ENCODE measurements at places on chromosomes 7 and 10. TPM values are rescaled to one million over a fixed set of nuclear protein-coding genes. Genes with fewer than 3 reads are reported as not detected.
A peak's percentile ranks its signal among the peaks of the same experiment; 100 is the strongest.

DNA sequence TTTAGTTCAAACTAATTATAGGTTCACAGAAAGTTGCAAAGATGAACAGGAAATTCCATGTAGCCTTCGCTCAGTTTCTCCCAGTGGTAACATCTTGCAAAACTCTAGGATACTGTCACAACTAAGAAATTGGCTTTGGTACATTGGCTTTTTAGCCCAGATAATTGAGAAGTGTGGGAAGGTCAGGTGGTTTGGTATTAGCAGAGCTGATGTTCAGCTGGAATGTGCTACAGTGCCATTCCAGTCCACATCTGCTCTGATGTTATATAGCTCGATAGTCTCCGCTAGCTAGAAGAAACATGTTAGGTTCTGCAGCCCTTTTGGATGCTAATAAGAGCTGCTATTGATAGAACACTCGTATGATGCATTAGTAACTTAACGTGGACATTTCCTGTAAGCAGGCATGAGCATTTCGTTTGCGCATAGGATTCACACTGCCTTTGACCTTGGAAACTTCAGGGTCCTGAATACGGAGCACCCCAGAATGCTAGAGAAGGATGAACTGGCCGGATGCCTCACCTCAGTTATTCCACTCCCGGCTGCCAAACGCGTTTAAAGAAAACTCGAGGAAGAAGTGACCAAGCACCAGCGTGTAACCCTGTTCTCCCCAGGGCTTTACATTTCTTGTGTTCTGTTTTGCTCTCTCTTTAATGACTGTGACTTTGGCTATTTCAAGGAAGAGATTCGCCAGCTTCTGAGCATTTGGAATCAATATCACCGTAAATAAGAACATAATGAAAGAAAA lies 271.4 kb downstream of the GALNT17 start:
- DNase-seq, result no peak

DNA sequence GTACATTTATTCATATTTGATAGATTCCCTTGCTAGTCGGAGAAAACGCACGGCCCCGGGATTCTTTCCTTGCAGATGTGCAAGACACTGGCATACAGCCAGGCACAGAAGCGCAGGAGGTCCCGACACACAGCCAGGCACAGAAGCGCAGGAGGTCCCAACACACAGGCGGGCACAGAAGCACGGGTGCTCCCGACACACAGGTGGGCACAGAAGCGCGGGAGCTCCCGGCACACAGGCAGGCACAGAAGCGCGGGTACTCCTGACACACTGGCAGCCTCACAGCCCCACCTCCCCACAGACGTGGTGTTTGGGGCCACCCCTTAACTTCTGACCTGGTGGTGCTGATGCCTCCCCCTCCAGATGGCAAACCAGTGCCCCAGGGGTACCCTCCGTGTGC lies 237.3 kb downstream of the ZMYND11 start:
- no peak for DNase-seq

- no peak for DNase-seq
These were observed 33.4 kb upstream of the HSPA12A start for GRCh38 chr10:116775488-116776400.

- no peak for DNase-seq
These were observed 182.8 kb upstream of the KAT6B start for GRCh38 chr10:74643596-74643975.

GRCh38 chr10:62554632-62555199 lies 180.5 kb downstream of the ZNF365 start:
- no peak for DNase-seq

- DNase-seq, result no peak
These were observed 51.6 kb upstream of the ARL4A start for GRCh38 chr7:12635830-12636229.

GRCh38 chr7:113202284-113202683 lies 83.9 kb upstream of the SMIM30 start:
- DNase-seq, result no peak

DNA sequence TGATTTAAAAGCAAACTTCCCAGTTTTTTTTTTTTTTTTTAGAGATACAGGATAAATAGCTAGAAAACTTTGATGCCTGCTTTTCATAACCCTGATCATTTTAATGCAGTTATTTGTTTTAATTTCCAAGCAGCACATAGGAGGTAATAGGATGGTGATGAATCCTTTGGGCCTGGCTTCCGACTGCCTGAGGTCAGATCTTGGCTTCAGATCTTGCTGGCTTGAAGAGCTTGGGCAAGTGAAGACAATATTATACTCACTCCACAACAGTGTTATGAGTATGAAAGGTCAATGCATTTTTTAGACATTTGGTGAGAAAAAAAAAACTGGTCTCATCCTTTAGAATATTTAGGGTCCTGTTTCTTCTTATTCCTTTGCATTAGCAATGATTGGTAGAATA lies 124.8 kb upstream of the PRKCQ start:
- no peak for DNase-seq

GRCh38 chr7:29204491-29205272 lies 10.1 kb downstream of the CHN2 start:
- no peak for DNase-seq

DNA sequence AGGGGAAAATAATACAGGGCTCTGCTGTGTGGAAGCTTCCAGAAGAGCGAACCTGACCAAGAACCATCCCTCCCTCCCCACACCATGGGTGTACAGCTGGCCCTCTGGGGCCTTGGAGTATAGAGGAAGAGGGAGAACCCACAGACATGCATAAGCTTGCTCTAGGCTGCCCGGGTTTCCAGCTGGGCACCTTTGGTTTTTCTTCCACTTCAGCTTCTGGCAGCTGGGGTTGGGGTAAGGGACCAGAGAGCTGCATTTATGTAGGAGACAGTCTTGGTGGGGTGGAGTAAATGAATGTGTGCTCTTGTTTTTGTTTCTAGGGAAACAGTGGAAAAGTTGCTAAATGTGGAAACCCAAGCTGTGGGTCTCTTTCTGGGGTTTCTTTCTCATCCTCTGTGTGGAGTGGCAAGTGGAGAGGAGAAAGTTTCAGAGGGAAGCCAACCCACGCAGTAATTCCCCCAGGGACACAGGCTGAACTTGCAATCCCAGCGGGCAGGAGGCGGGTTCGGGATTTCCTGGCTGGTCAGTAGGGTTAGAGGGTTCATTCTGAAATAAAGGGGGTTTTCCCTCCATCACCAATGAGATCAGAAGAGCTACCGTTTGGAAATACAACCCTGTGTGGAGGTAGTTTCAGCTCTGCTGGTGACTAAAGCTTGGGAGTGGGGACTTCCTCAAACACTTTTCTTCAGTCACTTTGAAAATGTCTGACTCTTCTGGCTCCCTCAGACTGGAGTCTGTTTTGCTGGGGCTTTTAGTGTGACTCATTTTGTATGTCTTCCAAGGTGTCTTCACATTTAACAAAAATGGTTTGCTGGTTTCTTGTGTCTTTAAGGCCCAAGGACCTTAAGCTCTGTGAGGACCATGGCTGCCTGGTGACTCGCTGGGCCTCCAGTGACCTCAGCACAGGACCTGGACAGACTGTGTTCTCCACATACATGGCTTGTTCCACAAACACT lies 22.2 kb upstream of the SRGN start:
- DNase-seq, result no peak

GRCh38 chr10:124621637-124622036 lies 122.5 kb downstream of the FAM53B start:
- DNase-seq, result no peak

DNA sequence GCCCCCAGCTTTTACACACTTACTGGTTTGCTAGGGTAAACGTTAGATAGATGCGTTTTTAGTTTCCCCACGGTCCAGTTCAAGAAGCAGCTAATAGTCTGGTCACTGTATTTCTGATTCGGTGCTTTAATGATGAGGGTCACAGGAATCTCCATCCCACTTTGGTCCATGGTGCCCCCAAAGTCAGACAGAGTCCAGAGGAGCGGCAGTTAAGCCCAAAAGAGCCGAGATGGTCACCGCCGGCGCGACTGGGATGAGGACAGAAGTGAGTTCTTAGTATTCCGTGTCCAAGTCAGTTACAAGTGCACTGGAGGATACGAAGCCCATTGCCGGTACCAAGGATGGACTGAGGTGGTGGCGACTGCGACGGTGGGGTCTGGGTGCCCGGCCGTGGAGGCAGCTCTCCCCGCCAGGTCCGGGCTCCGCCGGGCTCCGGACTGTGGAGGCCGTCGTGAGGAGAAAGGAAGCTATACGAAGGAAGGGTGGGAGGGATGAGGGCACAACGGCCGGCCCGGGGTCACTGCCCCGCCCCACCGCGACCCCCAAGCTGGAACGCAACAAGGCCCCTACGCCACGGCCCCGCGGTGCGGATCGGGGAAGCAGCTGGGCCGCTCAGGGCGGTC lies 663 bp downstream of the HERPUD2 start:
- DNase-seq, result no peak

DNA sequence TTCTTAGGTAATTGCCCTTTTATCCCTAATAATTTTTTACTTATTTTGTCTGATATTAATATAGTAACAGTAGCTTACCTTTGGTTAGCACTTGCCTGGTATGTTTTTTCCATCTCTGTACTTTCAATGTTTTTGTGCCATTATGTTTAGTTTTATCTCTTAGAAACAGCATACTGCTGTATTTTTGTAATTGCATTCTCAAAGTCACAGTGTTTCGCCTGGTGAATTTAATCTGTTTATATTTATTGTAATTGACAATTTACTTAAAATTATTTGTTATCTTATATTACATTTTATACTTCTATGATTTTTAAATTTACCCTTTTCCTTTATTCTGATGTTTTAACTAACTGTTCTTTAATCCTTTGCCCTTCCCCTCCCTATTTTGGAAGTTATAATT lies 166.4 kb downstream of the RELN start:
- no peak for DNase-seq

DNA sequence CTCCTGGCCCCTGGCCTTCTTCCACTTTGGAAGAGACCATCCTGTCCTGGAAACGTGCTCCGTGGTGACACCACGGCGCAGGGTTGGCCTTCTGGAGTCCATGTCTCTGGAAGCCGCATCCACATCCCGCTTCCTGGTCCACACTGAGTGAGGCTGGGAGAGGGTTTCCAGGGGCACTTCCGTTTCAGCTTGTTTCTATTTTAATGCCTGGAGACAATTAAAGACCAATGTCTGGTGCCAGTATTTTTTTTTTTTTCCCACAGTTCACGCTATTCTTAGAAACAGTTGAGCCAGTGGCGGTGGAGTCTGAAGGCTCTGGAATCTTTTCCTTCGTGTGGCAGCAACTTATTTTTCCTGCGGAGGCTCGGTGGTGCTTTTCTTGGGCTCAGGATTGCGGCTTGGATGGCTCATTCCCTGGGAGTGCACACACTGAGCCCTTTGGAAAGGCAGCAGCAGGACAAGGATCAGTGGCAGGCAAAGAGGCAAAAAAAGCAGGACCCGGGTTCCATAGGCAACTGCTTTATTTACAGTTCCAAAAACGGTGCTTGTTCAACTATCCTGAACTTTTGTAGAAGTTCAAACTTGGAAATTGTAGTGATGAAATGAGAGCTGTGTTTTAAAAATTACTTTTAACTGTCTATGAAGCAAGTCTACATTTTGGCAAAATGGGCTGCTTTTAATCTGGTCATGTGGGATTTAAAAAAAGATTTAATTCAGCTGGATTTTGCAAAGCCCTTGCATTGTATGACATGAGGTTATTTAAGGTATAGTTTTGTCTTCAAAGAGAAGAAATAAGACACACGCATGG lies 202.8 kb downstream of the BAMBI start:
- no peak for DNase-seq

- DNase-seq, result no peak
These were observed 62.9 kb upstream of the PRR15 start for GRCh38 chr7:29500719-29501118.

DNA sequence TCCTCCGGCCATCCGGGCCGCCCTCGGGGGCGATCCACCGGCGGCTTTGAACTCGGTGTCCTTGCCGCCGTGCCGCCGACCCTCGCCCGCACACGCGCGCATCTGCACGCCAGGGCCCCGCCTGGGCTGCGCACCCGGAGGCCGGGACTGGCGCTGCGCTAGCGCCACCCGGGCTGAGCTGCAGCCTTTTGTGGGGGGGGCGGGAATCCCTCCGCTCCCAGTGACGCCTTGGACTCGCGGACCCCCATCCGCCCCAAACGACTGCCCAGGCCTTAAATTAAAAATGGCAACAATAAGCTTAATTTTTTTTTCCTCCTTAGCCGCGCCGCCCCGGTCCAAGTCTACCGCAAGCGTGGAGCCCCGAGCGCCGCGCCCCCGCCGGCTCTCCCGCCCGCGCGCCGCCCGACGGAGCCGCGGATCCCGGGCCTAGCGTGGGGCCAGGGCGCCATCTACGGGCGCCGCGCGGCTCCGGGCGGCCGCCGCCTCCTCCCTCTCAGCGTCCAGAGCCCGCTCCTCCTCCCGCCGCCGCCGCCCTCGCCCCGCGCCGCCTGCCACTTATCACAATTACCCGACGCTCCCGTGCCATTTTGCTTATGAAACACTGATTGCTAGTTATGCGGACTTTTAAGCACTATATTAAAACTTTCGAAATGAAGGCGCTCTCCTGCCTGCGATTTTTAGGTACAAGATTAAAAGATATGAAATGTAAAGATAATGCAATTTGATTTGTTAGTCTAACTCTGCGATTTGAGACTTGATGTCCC lies 7.5 kb upstream of the EBF3 start:
- DNase-seq, result no peak

- no peak for DNase-seq
These were observed 162.9 kb upstream of the SMIM30 start for GRCh38 chr7:113281223-113281622.

GRCh38 chr10:31593124-31593523 lies 274.1 kb downstream of the ZEB1 start:
- no peak for DNase-seq

- DNase-seq, result peak; percentile 59
These were observed 239.1 kb downstream of the PHF14 start for GRCh38 chr7:11212816-11213215.

DNA sequence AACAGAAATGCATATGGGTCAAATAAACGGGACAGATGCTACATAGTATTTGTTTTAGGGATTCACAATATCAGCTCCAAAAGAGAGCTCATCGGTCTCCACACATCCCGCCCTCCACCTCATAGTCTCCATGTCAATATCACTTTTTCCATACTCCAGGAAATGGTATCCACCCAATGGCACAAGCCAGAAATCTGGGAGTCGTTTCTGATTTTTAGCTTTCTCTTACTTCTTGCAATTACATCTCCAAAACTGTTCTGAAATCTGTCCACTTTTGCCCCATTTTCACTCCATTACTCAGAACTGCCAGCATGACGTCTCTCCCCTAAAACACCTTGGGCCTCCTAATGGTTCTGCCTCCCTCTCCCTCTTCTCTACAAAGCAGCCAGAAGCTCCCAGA lies 47.4 kb upstream of the EZH2 start:
- no peak for DNase-seq

PTF1A gene
- not detected for total RNA-seq

CADPS2 gene
- total RNA-seq, result 16.1 TPM

TUBB8 gene
- 0.28 TPM for total RNA-seq

RARRES2 gene
- total RNA-seq, result not detected

RPEL1 gene
- not detected for total RNA-seq

SPACDR gene
- not detected for total RNA-seq

LRRC18 gene
- not detected for total RNA-seq

TRIL gene
- not detected for total RNA-seq

PRDX3 gene
- total RNA-seq, result 304 TPM

TMEM130 gene
- 1.1 TPM for total RNA-seq

CYP3A4 gene
- not detected for total RNA-seq

GIMAP4 gene
- not detected for total RNA-seq

IFT22 gene
- total RNA-seq, result 50.3 TPM

CYP2E1 gene
- total RNA-seq, result 0.37 TPM

CYP26C1 gene
- total RNA-seq, result not detected

OSBPL3 gene
- 13.6 TPM for total RNA-seq

SLC16A12 gene
- not detected for total RNA-seq

UNCX gene
- not detected for total RNA-seq

TEX47 gene
- total RNA-seq, result not detected

CTNNA3 gene
- total RNA-seq, result 0.18 TPM
